Parietal lobe (tissue), 2 donors: ENCODE measurements at places on chromosomes 2 and 18. TPM values are rescaled to one million over a fixed set of nuclear protein-coding genes. Genes with fewer than 3 reads are reported as not detected.

Gene ANKRD53
- 1.9 TPM for total RNA-seq

Gene CHRNA1
- not detected for total RNA-seq

Gene C1D
- 21.9 TPM for total RNA-seq

Gene CD207
- total RNA-seq = not detected

Gene RGPD4
- total RNA-seq = not detected

Gene IL36RN
- not detected for total RNA-seq

Gene IL1RN
- total RNA-seq = not detected

Gene CERKL
- 1.3 TPM for total RNA-seq

Gene MALL
- 1.3 TPM for total RNA-seq

Gene LAMA3
- total RNA-seq = 6.6 TPM

Gene IFIH1
- 2.2 TPM for total RNA-seq

Gene IL1F10
- not detected for total RNA-seq

Gene GALR1
- total RNA-seq = 0.31 TPM

Gene WDR54
- total RNA-seq = 38.2 TPM

Gene EGR4
- total RNA-seq = not detected

Gene CFAP221
- total RNA-seq = 11.3 TPM

Gene AQP12B
- total RNA-seq = not detected

Gene DIPK1C
- total RNA-seq = 7.8 TPM

Gene ASTL
- total RNA-seq = not detected

Gene ALKAL2
- not detected for total RNA-seq

Gene DQX1
- not detected for total RNA-seq

Gene SPDYA
- total RNA-seq = 5.0 TPM

Gene DLX1
- total RNA-seq = 31.6 TPM
